ENCODE measurements at places on chromosomes 16 and 17. TPM values are rescaled to one million over a fixed set of nuclear protein-coding genes. Genes with fewer than 3 reads are reported as not detected.

DNA sequence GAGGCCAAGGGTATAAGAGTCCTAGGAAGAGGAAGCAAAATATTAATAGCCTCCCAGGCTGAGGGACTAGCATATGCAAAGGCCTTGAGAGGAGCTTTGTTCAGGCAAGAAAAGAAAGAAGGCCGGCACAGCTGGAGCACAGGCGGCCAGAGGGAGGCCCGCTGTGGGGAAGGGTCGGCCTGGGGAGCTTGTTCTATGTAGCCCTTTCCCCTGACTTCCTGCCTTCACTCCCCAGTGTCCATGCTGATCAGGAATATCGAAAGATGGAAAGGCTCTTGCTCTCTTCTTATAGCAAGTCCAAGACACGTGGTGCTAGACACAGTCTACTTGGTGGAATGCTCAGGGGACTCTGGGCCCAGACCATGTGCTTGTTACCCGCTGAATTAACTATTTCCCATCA lies 27.4 kb upstream of the HAS3 start:
- no peak overlapping the region for H3K4me3 ChIP-seq
- peaks cover under 1% of the 10 kb centered on the region for H3K4me1 ChIP-seq
- no peak for DNase-seq
- no peak overlapping the region for H3K27ac ChIP-seq
- no peaks in the 10 kb centered on the region for H3K27me3 ChIP-seq

Gene CCT6B
- 0.67 TPM for polyA plus RNA-seq

DNA sequence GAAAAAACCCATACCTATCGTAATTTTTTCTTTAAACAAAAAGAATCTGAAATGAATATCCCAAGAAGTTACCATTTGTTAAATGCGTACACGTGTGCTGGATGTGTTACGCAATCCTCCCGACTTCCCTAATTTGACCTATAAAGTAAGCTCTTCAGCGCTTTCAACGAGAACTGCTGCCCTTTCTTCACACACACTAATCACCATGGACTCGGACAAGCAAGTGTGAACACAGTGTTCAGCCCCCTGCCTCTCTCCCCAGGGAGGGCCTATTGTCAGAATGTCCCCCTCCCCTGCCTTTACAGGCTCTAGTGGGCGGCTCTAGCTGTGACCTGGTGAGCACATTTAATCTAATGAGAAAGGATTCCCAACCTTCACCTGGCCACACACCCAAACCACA lies 216.1 kb downstream of the CEP112 start:
- no peak overlapping the region for H3K27ac ChIP-seq
- no peaks in the 10 kb centered on the region for H3K36me3 ChIP-seq
- no peak overlapping the region for H3K4me3 ChIP-seq
- no peaks in the 10 kb centered on the region for H3K4me1 ChIP-seq
- H3K27me3 ChIP-seq = no peaks in the 10 kb centered on the region
- no peak for DNase-seq

- H3K27me3 ChIP-seq = no peaks in the 10 kb centered on the region
- no peaks in the 10 kb centered on the region for H3K36me3 ChIP-seq
- peak overlapping the region; percentile 67 for H3K4me3 ChIP-seq
- DNase-seq = no peak
- peaks cover 46% of the 10 kb centered on the region for H3K4me1 ChIP-seq
Measured at GRCh38 chr16:49854188-49854795, 1.6 kb downstream of the ZNF423 start.

DNA sequence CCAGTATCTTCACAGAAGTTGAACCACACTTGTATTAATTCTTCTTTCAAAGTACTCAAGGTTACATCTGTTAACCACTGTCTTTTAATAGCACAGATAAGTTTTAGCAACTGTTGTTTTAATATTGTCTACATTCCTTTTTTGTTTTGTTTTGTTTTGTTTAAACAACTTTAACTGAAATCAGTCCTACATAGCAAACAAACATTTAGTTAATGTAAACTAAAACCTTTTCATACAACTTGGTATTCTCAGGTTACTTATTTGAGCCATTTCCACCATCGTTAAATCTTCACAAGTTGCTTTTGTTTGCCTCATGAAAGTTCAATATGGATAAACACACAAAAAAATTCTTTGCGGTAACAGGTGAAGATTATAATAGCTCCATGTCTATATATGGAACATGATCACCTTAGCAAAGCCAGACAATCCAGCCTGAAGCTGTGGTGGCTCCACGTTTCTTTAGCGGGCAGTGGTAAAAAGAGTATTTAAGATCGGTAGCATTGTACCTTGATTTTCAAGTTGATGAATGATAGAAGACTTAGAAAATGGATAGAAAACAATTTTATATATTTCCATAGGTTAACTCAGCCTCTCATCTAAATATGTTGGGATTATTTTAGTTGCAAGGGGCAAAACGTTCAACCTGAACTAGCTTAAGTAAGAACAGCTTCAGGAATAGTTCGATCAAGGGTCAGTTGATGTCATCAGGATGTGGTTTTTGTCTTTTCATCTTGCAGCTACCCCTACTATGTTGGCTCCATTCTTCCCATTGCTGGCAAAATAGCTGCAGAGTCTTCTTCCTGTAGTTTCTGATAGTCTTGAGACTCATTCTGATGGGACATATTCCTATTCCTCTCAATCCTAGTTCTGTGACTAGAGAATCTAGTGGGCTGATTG lies 182.8 kb downstream of the FTO start:
- DNase-seq = no peak
- H3K4me1 ChIP-seq = peaks cover 1% of the 10 kb centered on the region
- H3K4me3 ChIP-seq = no peak overlapping the region
- H3K36me3 ChIP-seq = peaks cover 6% of the 10 kb centered on the region

GRCh38 chr16:13109171-13109570 lies 207.8 kb downstream of the SHISA9 start:
- H3K36me3 ChIP-seq = no peaks in the 10 kb centered on the region
- no peaks in the 10 kb centered on the region for H3K4me1 ChIP-seq
- no peaks in the 10 kb centered on the region for H3K27me3 ChIP-seq
- H3K27ac ChIP-seq = no peak overlapping the region
- no peak overlapping the region for H3K4me3 ChIP-seq

DNA sequence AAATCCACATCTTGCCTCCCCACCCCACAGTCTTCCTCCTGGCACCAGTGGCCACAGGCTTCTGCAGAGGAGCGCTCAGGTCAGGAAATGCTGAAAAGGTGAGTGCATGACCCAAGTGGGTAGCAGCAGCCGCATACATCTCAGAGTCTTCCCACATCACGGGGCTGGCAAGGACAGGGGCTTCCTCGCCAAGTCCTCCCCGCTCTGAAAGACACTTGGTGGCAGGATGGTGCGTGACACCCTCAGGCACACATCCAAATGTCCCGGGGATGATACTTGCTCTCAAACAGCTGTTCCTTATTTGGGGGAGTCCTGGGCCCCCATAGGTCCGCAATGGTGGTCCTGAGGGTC lies 8.8 kb upstream of the SLC16A5 start:
- H3K27me3 ChIP-seq = no peaks in the 10 kb centered on the region
- no peak overlapping the region for H3K27ac ChIP-seq
- no peak overlapping the region for H3K4me3 ChIP-seq

Gene CALB2
- 1.3 TPM for polyA plus RNA-seq

GRCh38 chr16:57071831-57072582 lies 20.4 kb upstream of the CPNE2 start:
- no peak overlapping the region for H3K27ac ChIP-seq
- H3K4me1 ChIP-seq = no peaks in the 10 kb centered on the region
- DNase-seq = no peak
- H3K36me3 ChIP-seq = no peaks in the 10 kb centered on the region

GRCh38 chr17:43342589-43342890 lies 56.3 kb upstream of the ARL4D start:
- H3K27ac ChIP-seq = no peak overlapping the region
- H3K4me3 ChIP-seq = no peak overlapping the region
- H3K4me1 ChIP-seq = peaks cover 45% of the 10 kb centered on the region
- no peak for DNase-seq
- H3K36me3 ChIP-seq = no peaks in the 10 kb centered on the region

DNA sequence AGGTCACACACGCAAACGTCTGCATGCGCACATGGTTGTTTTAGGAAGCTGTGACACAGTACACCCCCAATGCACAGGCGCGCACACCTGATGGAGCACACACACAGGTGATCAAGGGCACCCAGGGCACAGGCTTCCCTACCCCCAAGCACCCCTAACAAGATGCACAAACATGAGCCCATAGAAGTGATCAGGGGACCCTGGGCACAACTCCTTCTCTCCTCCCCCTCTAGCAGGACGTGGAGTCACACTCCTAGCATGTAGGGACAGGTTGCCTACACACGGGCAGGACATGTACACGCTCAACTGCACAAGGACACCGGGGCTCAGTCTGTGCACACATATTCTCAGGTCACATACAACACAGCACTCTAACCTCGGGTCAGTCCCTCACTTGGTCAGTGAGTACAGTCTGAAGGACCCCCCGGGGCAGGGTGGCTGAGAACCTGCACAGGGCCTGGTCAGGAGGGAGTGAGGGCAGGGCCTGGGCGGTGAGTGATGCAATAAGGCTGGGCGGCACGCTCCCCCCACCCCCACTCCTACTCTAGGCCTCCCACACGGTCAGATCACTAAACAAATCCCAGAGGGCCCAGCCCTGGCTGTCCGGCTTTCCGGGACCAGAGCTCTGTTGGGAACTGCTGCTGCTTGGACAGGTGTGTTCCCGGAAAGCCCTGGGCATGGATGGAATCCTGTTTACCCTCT lies 751 bp upstream of the DOC2B start:
- peak overlapping the region; percentile 37 for H3K4me3 ChIP-seq
- no peak overlapping the region for H3K27ac ChIP-seq

Gene CRYM
- polyA plus RNA-seq = 37.1 TPM

Data from heart right ventricle (tissue), 16 donors.